ENCODE measurements at places on chromosomes 16 and 17.

GRCh38 chr17:65109990-65110680 lies 27.0 kb upstream of the RGS9 start:
- DNase-seq, result no peak

DNA sequence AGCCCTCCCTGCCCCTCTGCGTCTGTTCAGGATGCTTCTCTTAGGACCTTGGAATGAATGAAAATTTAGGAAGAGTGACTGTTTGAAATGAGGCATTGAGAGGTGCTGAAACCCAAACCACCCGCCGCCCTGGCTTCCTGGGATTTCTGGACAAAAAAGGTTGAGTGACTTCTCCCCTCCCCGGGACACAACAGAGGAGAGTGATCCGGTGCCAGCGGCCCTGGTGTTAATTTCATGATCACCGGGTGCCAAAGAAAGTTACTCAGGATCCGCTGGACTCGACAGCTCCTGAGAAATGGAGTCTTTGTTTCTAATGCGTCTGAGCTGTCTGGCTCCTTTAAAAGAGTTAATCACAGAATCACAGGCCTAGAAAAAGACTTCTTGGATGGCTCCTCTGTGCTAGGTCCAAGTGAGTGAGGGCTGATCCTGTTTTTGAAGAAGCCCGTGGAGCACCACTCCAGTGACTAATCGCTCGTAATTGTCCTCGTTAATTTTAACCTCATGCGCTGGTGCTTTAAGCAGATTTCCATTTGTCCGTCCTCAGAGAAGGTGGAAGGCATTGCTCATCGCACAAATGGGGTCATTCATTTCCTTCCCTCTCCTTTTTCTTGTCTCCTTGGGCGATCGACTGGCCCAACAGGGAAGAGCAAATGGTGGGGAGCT lies 144.4 kb upstream of the ZFHX3 start:
- DNase-seq, result no peak

DNA sequence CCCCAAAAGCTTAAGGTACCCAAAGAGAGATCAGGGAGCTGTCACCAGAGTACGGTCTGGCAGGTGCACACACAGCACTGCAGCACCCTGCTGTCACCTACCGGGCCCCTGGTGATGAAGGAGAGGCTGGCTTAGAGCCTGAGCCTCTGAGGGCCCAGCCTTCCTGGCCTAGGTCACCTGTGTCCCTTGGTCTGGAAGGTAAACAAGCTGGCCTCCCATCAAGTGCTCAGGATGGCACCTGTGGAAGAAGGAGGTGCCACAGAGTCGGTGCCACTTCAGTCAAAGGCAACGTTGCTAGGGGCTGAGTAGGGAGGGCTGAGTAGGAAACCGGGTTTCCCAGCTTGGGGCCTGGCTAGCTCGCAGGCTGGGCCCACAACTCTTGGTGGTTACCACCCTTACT lies 70.7 kb downstream of the COG7 start:
- no peak for DNase-seq

DNA sequence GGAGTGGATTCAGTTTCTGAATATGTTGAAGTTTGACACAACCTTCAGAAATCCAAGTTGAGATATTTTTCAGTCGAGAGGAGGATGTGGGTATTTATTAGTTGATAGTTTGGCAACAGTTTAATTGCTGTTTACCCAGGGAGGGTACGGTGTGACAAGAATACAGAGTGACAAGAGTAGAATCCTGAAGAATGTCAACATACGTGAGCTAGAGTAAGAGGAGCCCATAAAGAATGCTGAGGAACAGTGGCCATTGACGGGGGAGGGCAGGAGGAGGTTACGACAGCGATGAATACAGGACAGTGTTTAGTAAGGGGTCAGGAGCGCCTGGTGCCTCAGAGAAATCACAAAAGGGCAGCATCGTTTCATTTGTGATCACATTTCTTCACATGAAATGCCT lies 76.5 kb downstream of the AATF start:
- no peak for DNase-seq

- no peak for DNase-seq
Measured at GRCh38 chr17:21176773-21177395, 37.1 kb downstream of the TMEM11 start.

DNA sequence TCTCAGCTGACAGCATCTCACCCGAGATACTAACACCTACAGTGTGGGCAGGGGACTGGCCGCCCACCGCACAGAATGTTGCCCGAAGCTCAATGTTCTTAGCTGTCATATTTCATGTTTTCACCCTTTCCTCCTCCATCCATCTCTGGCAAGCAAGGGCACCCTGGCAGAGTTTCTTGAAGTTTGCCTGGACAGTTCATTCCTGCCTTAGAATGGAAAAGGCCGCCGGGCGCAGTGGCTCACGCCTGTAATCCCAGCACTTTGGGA lies 37.6 kb upstream of the TEX2 start:
- DNase-seq, result no peak

GRCh38 chr17:45910667-45911066 lies 16.3 kb downstream of the MAPT start:
- DNase-seq, result no peak

- DNase-seq, result no peak
Measured at GRCh38 chr16:6777624-6778023, 555.0 kb upstream of the RBFOX1 start.

GRCh38 chr17:58755269-58755576 lies 431 bp upstream of the PPM1E start:
- no peak for DNase-seq

- no peak for DNase-seq
Measured at GRCh38 chr17:2207815-2208515, 95.6 kb downstream of the SMG6 start.

- no peak for DNase-seq
Measured at GRCh38 chr17:34613064-34614019, 34.0 kb downstream of the TMEM132E start.

DNA sequence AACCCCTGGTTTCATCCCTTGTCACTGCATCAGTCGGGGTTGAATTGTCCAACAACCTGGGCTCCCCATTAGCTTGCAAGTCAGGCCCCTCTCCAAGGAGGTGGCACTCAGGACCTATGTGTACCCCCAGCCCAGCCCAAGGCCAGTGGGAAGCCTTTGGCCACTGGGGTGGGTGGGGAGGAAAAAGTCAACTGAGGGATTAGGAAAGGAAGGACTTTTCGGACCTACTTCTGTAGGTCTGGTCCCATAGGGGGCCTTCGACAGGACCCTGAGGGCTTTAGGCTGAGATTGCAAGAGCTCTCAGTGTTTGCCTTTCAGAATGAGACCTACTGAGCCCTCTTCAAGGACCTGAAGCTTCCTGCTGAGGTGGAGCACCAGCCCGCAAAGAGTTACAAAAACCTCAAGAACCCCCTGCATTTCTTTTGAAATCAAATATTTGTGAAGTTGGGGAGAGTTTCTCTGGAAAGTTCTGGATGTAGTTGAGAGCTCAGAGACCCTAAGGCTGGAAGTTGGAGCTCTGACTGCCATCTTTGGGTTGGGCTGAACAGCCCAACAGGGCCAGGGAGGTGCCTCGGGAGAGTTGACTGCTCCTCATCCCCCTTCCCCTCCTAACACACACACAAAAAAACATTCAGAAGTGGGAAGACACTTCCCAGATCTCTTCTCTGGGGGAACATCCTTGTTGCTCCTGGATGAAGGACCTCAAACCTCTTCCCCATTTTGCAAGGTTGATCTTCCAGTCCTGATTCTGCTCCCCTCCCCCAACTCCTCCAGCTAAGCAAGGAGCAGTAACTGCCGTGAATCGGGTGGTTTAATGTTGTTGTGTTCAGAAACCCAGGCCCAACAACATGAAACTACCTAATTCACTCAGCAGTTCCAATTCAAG lies 5.8 kb upstream of the HOXB9 start:
- no peak for DNase-seq

DNA sequence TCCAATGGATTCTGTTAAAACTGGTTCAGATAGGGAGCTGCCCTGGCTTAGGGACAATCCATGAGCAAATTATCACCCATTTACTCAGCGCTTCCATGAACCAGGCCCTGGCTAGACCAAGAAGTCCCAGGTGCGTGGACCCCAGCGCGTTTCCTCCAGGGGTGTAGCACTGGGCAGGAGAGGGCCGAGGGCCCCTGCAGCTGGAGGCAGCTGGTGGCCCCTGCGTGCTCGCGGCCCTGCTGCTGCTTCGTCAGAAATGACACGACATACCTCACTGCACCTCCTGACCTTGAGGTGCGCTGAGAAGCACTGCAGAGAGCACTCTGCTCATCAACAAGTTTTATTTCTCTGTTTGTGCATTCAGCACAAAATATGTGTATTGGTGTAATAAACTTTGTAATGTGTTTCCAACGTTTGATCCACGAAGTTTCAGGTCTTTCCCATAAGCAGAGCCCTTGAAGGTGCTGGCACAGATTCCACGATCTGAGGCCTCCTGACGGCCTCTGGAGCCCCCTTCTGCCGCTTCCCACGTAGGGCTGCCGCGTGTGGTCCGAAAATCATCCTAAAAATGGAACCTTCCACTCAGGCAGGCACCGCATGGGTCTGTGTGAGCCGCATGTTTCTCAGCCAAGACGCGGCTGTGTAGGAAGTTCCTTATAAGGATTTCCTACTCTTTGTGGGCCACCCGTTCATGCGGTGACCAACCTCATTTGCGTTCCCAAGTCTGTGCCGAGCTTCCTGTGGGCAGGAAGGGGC lies 50.8 kb upstream of the ZCCHC14 start:
- DNase-seq, result no peak

DNA sequence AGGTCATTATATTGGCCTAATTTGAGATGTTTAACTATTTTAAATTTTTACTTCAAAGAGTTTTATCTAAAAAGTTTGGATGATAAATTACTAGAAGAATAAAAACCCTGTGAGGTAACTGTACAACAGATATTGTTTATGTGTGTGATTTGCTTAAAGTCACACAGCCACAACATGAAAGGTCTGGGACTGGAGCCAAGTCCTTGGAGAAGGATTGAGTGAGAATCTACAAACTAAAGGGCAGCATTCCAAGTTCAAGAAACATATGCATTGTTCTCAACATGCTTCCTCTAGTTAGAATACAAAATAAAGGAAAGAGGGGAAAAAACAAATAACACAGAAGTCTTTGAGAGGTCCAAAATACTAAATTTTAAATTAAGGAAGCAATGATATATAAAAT lies 131.5 kb upstream of the MON1B start:
- DNase-seq, result no peak

- DNase-seq, result no peak
Measured at GRCh38 chr16:9102379-9102778, 10.9 kb downstream of the HAPSTR1 start.

GRCh38 chr17:38602956-38603785 lies 2.6 kb downstream of the SRCIN1 start:
- DNase-seq, result no peak

DNA sequence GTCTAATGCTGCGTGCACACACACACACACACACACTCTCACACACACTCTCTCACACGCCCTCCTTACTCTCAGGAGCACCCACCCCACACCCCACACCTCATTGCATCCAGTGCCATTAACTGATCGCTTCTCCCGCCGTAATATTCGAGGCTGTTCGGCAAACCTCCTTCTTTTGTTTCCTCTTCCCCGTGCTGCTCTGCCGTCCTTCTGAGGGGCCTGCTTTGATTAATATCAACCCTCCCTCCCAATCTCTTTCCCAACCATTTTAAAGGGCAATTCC lies 156.2 kb upstream of the TNRC6C start:
- no peak for DNase-seq

DNA sequence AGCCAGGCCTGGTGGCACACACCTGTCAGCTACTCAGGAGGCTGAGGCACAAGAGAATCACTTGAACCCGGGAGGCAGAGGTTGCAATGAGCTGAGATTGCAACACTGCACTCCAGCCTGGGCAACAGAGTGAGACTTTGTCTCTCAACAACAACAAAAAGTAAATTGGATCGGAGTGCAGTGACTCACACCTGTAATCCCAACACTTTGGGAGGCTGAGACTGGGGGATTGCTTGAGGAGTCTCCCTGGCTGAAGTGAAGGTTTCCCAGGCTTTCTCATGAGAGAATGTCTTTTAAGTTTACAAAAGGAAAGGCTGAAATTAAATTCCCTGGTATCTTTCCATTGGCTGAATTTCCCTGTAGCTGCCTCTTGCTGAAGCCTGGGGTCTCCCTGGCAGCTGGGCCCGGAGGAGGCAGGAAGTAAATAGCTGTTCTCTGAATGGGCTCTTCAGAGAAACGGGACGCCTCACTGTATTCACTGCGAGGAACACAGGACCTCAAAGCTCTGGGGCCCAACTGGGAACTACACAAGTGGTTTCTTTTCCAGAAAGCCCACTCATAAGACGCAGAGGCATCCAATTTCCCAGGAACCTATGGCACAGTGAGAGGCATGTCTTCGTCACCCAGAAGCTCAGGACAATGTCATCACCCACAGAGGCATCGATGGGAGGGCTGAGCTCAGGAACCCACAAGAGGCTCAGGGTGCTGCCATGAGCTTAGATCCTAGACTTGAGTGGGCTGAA lies 77.4 kb upstream of the SMURF2 start:
- DNase-seq, result no peak

GRCh38 chr17:28130472-28130871 lies 88.0 kb downstream of the NLK start:
- no peak for DNase-seq

- no peak for DNase-seq
Measured at GRCh38 chr16:31213877-31214707, at the start of gene TRIM72. TRIM72 (plus strand) TSS chr16:31214119; CDS start chr16:31214739, 620 bp downstream.

GRCh38 chr16:81350306-81350615 lies 35.5 kb downstream of the GAN start:
- no peak for DNase-seq

DNA sequence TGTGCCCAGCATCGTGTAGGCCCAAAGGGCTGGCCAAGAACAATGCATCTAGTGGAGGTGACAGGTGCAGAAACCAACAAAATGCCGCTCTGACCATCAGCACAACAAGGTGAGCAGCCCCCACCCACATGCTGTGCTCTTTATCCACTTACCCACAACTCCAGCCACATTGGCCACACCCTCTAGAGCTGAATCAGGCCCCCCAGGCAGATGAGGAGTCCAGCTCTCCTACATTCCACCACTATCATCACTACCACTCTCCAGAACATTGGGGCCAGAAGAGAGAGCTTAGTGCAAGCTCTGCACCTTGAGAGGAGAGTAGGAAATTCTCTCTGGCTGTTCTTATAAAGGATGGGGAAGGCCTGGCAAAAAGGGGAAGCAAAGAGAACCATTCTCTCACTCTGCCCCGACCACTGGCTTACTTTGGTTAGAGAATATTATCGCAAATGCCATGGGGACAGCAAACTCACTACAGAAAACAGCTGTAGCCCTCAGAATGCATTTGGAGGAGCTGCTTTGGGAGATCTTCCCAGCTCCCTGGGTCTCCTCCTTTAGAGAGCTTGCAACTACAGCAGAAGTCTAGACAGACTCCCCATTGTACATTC lies 75.0 kb downstream of the TMEM132E start:
- no peak for DNase-seq

DNA sequence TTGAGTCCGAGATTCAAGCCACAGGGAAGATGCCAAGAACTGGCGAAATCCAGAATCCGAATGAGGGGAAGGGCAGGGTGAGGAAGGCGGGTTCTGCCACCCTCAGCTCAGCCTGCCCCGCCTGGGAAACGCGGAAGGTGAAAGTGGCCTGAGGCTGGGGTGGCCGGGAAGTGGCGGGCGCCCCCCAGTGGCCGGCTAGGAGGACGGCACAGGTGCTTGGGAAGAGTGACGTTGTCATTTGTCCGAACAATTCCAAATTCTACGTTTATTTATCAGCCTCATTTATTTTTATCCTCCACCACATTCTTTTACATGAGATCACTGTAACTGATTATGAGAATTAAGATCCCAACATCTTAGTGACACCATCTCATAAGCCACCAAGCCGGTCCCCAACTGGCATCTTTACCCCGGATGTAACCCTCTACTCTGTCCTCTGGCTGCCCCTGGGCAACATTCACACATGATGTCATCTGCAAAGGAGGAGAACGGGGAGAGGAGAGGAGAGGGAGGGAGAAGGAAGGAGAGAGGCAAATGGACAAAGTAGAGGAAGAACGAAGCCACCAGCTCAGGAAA lies 21.3 kb downstream of the SRCIN1 start:
- no peak for DNase-seq

Measured in SK-N-MC (cell line).